GF-D8 (cell line): ENCODE measurements at places on chromosomes 4 and X.

DNA sequence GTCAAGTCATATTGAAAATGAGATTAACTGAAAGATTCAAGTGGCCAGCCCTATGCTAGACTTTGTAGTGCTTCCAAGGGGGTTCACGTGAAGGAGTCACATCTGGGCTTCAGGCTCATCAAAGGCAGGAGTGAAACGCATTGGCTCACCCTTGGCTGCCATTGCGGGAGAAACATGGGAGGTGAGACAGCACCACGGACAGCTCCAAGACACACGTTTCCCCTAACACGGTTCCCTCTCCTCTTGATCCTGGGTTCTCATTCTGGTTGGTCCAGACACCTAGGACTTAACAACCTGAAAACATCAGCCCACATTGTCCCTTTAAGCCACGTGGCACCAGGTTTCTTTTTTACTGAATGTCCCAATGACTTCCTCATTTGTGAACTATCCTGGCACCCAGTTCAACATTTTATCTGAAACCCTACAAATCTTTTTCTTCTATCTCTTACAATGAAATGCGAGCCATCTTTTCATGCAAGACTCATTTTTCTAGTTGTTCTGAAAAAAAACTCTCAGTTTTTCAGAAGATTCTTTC is 279.0 kb upstream of the VCX3A start:
- no peak for DNase-seq

DNA sequence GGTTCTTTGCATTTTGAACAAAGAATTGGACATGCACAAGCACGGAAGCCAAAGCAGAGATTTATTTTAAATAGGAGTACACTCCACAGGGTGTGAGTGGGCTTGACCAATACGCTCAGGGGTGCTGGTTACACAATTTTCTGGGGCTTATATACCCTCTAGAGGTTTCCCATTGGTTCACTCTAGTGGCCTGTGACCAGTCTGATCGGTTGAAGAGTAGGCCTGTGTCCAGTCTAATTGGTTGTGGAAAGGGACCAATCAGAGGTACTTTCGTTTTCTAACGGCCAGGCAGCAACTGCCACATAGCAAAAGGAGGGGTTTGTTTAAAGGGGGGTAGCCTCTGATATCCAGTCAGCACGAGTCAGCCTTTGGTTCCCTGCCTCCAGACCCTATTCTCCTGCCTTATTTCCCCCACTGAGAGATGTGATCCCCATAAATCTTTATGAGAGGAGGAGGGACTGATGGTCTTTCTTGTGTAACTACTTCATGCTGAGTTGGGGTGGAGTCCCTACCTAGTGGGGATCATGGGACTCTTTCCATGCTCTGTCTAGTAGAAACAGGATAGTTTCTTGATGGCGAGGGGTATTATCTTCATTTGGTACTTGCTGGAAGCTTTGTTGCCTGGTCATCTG is 11.3 kb upstream of the AREG start:
- DNase-seq = no peak

- no peak for DNase-seq
Measured at GRCh38 chrX:26649534-26649933, 433.6 kb downstream of the MAGEB5 start.

GRCh38 chrX:109347632-109348031 is 134.3 kb downstream of the GUCY2F start:
- no peak for DNase-seq

- DNase-seq = no peak
Measured at GRCh38 chr4:30559481-30559880, 160.7 kb upstream of the PCDH7 start.

- no peak for DNase-seq
Measured at GRCh38 chr4:85862896-85863295, 387.9 kb downstream of the ARHGAP24 start.
